ENCODE measurements at places on chromosomes 2 and 18.

GRCh38 chr18:75293591-75293990 lies 83.0 kb downstream of the TSHZ1 start:
- no peak for DNase-seq

GRCh38 chr2:54042341-54042740 lies 71.5 kb upstream of the PSME4 start:
- DNase-seq, result no peak

- DNase-seq, result no peak
These were observed 39.4 kb downstream of the ACOXL start for GRCh38 chr2:110771547-110772382.

DNA sequence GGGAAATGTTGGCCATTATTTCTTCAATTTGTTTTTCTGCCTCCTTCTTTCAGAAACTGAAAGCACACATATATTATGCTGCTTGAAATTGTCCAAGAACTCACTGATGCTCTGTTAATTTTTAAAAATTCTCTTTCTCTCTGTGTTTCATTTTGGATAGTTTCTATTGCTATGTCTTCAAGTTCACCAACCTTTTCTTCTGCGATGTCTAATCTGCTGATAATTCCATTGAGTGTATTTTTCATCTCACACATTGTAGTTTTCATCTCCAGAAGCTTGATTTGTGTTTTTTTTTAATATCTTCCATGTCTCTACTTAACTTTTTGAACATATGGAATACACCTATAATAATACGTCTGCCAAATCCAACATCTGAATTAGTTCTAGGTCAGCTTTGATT lies 98.1 kb upstream of the TGFA start:
- DNase-seq, result no peak

DNA sequence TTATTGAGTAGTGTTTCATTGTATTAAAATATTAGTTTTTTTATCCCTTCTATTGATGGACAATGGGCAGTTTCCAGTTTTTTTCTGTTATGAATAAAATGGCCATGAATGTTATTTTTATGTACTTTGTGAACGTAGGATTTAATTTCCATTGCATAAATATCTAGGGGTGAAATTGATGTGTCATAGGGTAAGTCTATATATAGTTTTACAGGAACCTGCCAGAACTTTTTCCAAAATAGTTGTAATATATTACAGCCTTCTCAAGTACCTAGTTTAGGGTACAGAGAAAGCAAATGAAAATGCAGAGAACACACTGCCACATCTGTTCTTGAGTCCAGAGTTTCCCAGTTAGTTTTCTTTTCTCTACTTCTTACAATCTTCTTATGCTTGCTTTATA lies 378.6 kb downstream of the MEIS1 start:
- no peak for DNase-seq

DNA sequence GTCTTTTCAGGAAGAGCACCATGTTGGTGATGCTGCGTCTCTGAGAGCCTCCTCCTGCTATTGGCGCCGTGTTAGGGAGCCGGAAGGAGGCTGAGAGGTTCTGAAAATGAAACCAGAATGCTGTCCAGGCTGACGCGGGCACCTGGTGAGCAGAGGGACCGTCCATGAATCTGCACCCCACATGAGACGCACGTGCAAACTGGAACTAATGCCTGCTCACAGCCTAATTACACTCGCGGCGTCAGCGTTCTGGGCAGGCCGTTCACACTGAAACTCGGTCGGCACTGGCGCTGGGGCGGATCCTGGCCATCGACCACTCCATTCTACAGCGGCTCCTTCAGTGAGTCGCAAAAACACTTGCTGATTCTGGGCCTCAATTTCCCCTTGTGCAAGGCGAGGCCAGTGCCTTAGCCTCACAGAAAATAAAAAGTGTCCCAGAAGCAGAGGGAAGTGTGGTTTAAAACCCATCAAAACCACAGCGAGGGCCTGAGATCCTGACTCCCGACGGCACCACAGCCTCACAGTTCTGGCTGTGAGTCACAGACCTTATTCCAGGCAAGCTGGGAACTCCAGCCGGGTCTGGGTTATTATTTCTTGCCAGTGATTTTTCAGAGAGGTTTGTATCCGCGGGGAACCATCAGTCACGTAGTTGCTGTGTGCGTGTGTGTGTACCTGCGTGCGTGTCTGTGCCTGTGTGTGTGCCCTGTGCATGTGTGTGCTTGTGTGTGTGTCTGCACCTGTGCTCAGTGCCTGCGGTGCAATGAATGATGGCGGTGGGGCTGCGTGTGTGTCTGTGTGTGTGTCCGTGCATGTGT lies 49.1 kb upstream of the CTDP1 start:
- DNase-seq, result no peak

DNA sequence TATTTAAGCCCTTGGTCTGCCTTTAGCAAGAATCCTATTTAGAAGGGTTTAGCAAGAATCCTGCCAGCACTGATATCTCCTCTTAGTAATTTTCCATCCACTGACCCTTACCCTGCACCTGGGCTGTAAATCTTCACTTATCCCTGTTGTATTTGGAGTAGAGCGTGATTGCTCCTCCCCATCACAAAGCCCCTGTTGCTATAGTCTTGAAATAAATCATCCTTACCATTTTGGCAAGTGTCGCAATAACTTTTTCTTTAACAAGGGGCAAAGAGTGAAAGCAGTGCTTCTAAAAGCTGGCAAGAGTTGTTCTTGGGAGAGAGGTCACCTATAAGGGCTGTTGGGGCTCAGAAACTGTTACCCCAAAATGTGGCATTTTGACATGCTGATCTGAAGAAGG lies 3.7 kb upstream of the SCTR start:
- DNase-seq, result no peak

- peak; percentile 79 for DNase-seq
These were observed 36.4 kb upstream of the HAAO start for GRCh38 chr2:42828487-42829425.

DNA sequence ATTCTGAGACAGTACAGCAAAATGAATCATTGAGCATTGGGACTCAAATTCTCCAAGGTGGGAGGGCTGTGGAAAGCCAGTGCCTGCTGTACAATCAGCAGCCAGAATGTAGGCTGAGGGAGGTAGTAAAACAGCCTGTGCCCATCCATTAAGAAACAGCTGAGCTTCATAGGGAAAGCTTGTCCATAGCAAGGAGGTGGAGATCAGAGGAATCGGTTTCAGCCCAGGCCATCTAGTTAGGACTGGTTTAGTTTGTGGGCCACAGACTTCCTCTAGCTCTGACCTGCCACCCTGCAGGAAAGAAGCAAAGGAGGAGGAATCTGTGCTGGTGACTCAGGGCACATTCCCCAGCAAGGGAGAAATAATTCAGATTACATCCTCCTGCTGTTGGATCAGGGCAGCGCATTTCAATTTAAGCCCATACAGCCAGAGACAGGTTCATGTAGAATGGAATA lies 333.4 kb downstream of the SETBP1 start:
- DNase-seq, result peak; percentile 31

DNA sequence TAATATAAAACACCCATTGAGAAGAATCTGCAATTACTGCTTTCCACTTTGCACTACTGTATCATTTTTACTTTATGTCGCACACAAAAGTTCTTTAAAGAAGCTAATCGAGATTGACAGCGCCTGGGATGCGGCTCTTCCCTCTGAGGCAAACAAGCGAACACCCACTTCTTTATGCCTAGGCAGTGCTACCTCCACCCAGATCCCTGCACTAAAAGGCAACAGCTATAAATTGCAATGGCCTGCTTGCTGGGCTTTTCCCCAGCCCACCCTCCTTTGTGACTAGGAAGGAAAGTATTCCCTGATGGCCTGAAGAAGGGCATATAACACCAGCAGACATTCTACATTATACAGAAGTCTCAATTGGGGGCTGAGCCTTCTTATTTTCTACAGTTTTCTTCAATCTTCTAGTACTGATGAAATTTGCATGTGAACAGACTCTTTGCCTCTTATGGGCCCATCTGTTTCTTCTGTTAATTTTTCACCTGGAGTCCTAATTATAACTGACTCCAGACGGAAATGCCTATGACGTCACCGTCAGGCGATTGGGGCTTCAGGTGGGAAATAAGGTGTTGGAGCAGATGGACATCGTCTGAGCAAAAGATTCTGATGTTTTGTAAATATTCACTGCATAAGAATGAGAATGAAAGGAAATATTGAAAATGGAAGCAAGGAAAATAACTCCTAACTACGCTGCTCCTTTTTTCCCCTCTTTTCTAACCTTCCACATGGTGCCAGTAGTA lies 138.9 kb upstream of the DCC start:
- no peak for DNase-seq

GRCh38 chr2:155273323-155273722 lies 574.8 kb downstream of the KCNJ3 start:
- no peak for DNase-seq

DNA sequence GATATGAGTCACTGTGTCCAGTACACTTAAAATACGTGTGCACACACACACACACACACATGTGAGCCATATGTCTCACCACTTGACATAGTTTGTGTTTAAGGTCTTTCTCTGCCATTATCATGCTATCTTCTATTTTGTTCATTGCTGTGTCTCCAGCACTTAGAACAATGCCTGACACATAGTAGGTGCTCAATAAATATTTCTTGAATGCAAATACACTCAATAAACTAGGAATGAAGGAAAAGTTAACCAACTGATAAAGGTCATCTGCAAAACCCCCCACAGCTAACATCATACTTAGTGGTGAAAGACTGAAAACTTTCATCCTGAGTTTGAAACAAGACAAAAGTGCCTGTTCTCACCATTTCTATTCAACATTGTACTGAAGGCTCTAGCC lies 4.4 kb downstream of the MOCOS start:
- DNase-seq, result no peak

DNA sequence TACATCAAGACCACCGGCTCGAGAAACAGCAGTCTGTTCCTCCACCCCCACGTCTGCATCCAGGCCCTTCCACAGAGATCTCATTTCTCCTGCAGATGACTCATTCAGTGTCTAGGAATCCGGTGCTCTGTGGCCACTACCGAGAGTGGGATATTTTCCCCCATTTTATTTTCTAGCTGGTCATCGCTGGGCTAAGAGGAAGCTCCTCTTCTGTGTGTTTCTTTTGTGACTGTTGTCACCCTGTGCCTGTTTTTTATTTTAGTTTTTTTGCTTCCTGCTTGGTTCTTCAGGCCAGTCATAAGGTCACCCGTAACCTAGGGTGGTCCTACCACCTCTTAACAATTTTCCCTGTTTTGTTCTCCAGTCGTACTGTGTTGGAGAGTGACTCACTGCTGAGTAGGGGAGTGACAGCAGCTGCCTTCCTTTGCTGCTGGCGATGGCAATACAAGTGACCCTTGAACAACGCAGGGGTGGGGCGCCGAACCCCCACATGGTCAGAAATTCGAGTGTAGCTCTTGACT lies 6.7 kb downstream of the RAMP1 start:
- peak; percentile 45 for DNase-seq

- no peak for DNase-seq
These were observed 2.8 kb upstream of the CDCA7 start for GRCh38 chr2:173351879-173352278.

GRCh38 chr2:112006076-112006410 lies 49.0 kb upstream of the TMEM87B start:
- no peak for DNase-seq

DNA sequence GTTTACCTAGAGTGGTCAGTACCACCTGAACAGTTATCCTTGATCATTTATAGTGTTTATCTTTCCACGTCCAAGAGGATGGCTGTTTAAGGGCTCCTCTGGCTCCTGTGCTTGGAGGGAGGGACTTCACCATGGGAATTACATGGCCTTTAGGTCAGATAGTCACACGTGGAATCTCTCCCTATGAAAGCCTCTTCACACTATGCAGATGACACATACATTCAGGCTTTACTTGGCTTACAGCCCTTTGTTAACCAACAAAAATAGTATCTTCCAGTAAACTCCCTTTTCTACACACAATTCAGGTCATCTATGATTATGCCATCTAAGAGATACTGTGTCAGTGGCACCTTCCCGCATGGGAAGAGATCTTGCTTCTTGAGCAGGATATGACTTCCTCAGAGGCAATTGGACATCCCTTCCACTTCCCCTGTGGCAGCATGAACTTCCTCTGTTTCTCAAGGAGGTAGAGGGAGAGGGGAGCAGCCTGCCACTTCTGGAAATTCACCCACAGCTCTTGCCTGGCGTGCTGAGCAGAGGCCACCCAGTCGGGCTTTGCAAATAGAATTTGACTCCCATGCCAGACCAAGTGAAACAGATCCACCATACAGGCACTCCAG lies 53.5 kb downstream of the COLEC12 start:
- DNase-seq, result no peak

DNA sequence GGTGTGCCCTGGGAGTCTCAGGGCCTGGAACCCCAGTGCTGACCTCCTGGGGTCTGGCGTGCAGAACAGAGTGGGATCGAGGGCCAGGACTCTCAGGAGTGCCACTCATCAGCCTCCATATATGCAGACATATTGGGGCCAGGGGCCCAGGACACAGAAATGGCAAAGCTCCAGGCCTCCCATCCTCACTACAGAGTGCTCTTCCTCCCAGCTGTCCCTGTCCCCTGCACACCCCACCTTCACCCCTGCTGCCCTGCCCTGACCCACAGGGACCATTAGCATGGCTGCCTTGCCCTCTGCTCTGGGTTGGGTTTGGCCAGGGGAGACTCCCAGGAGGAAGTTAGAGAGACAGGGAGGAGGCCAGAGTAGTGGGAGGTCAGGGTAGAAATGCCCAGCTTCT lies 2.8 kb downstream of the TEX51 start:
- no peak for DNase-seq

DNA sequence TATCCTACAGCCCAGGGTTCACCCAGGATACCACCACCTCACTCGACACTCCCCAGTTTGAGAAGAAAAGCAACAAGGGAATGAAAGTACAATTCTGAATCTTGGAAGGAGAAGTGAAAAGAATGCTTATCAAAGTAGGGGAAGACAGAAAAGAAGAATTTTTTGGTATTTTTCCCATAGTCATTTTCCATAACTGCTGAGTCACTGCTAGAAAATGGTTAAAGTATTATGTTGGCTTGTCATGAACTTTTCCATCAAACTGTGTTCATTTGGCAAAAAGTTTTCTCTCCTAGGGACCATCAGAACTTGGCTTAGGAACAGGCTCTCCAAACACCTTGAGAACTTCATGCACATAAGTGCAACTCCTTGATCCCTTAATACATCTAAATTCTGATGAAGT lies 192.0 kb downstream of the BCL11A start:
- DNase-seq, result no peak

DNA sequence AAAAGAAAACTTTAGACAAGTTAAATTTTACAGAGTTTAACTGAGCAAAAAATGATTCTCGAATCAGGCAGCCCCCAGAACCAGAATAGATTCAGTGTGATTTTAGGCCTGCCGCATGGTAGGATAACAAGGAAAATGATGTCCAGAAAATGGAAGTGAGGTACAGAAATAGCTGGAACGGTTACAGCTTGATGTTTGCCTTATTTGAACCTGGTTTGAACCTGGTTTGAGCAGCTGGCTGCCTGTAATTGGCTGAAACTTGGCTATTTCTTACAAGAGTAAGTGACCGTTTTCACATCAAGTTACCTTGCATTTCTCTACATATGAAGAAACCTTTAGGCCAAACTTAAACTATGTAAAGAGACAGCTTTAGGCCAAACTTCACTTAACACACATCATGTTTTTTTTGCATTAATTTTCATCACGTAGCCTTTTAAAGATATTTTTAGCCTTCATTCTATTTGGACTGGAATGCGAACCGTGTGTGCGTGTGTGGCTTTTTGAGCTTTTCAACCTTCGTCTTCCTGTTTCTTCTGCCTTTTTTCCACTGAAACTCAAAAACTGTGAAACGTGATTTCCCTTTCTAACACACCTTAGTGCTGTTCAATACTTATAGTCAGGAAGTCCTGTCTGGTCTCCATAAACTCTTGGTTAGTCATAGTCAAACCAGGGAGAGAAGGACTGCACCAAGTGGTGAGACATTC lies 4.5 kb upstream of the POLE4 start:
- DNase-seq, result no peak

- no peak for DNase-seq
These were observed 3.4 kb upstream of the OR6B3 start for GRCh38 chr2:240056678-240057077.

All from 8988T (cell line).